GM20000 (cell line): ENCODE measurements at places on chromosomes 3 and 15.

DNA sequence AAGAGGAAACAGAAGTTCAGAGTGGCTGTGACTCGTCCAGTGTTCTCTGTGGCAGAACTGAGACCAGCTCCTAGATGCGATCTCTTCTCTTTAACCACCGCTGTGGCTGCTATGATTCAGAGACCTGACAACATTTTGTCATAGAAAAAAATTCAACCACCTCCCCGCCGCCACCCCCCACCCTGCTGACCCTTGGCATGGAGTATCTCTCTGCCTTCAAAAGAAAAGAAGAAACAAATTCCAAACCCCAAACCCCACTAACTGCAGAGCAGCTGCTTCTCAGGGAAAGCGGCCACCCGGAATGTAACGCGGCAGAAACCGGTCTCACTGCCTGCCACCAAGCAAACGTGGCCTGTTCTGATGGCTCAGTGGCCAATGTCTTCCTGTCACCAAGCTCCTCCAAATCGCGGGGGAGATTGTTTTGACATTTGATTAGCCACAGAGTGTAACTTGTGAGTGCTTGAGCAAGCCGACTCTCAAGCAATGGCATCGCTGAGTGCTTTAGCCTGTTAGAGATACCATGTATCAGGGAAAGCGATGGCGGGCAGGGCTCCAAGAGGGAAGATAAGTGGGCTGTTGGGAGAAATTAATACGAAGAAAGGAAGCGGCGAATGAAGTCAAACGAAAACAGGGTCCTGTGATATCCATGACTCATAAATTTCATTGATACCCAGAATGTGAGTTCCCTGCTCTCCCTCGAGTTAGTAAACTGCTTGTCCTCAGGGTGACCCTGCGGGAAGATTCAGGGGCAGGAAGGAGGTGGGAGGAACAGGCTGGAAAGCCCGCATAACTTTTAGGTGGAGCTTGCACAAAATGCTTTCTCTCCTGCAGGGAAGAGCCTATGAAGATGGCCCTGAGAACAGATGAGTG is 44.8 kb upstream of the TLE3 start:
- no peak for DNase-seq

GRCh38 chr3:154050766-154051165 is 70.4 kb upstream of the ARHGEF26 start:
- no peak for DNase-seq

DNA sequence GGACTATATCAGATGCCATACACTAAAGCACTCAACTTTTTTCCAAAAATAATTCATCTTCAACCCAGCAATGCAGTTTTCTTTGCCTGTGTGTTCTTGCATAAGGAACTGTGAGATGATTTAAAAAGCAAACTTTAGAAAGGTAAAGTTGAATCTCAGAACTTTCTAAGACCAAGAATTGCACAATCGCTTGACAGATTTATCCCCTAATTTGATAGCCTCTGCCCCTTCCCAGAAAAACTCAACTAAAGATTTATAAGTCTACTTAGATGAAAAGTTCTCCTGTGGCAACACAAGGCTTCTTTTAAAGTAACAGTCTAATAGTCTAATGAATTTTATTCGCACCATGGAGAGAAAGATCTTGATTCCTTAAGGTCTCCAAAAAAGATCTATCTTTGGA is 259.3 kb downstream of the MAGI1 start:
- no peak for DNase-seq

DNA sequence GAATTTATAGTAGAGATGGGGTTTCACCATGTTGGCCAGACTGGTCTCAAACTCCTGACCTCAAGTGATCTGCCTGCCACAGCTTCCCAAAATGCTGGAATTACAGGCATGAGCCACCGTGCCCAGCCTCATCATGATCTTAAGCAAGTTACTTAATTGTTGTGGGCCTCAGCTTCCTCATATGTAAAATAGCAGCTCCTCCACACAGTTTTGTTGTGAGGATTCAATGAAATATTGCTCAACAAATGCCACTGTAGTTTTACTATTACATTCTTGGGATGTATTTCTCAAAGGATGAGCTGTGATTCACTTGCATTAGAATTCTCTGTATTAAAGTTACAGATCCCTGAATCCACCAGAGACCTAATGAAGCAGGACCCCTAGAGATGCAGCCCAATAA is 168.8 kb downstream of the ADAMTS9 start:
- DNase-seq = no peak

GRCh38 chr15:37032091-37032775 is 68.1 kb downstream of the MEIS2 start:
- no peak for DNase-seq

- DNase-seq = no peak
Measured at GRCh38 chr3:4011166-4011565, 211.9 kb downstream of the LRRN1 start.

DNA sequence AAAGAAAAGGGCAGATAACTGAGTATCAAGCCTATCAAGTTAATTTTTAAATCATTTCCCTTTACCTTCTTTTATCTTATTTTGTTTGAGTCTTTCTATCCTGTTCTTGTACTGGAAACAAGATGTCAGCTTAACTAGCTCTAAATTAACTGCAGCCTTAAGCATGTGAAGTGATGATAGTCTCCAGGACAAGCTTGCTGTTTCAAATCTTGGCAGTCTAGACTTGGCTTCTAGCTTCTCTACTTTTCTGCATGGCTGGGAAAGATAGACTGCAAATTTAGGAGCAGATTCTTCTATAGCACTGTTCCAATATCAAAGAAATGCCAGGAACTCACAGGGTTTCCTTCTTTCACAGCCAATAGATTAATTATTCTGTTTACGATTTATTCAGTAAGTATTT is 1034.4 kb downstream of the TUSC7 start:
- DNase-seq = no peak

- DNase-seq = no peak
Measured at GRCh38 chr3:122407946-122408345, 7.9 kb downstream of the WDR5B start.

DNA sequence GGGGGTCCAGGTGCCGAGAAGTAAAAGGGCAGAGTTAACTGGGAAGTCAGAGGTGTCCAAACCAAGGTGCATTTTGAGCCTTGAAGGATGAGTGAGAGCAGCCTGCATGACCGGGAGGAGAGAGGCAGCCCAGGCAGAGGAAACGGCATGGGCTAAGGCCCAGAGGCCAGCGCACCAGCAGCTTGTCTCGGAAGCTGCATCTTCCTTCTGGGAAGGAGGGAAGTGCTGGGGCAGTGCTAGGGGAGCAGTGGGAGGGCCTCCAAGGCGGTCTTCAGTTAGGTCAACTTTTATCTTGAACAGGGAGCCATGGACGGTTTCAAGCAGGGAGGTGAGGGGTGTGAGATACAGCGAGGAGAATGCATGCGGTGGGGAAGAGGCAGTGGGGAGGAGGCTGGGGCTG is 1.0 kb downstream of the H1-8 start:
- no peak for DNase-seq

GRCh38 chr15:98866511-98866910 is 141.1 kb downstream of the PGPEP1L start:
- DNase-seq = no peak

GRCh38 chr3:195451373-195452015 is 8.7 kb upstream of the ACAP2 start:
- no peak for DNase-seq

DNA sequence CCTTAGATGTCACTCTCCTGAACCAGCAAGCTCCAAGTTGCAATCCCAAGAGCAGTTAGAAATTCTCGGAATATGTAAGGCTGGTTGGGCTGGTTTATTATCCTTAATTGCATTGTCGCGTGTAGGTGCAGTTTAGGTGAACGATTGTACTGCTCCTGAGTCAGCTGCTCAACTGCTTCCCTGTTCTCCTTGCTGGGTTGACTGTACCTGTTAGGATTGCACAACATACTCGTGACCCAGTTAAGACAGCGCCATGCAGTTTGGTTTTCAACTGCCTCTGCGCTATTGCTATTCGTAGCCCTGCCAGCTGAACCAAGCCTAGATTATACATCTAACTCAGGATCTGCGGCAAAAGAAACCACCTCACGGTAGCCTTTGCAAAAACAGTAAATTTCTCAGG is 41.0 kb downstream of the BCL2L10 start:
- no peak for DNase-seq
